GM23248 (cell line): ENCODE measurements at places on chromosomes 7 and 10. TPM values are rescaled to one million over a fixed set of nuclear protein-coding genes. Genes with fewer than 3 reads are reported as not detected.

Gene SH2D4B
- not detected in 2 replicates for total RNA-seq

GRCh38 chr10:50576245-50576815 lies 47.4 kb downstream of the SGMS1 start:
- H3K27ac ChIP-seq: no peak overlapping the region
- H3K27me3 ChIP-seq: no peaks in the 10 kb centered on the region
- no peaks in the 10 kb centered on the region for H3K36me3 ChIP-seq
- peaks cover 19% of the 10 kb centered on the region for H3K4me1 ChIP-seq

Gene JCAD
- total RNA-seq: 24.3 and 24.8 TPM in 2 replicates

DNA sequence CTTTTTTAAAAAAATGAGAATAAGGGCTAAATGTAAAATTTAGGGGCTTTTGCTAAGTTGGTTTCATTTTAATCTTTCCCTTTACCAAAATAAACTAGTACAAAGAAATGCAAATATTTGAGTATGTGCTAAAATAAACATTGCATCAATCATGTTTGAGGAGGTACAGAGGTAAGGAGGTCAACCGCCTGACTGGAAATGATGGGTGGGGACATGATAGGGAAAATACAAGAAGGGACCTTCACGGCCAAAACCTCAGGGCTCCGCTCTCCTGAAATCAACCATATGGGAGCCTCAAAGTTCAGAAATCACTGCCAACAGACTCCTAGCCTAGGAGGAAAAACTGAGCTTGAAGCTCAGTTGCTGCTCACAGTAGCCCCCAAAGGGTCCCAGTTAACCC lies 207.6 kb downstream of the AHR start:
- no peaks in the 10 kb centered on the region for H3K27me3 ChIP-seq
- no peaks in the 10 kb centered on the region for H3K36me3 ChIP-seq
- H3K4me1 ChIP-seq: peaks cover 24% of the 10 kb centered on the region
